Left renal cortex interstitium (tissue), 4 donors: ENCODE measurements at places on chromosomes 7 and 10.

GRCh38 chr10:130553826-130554225, 417.6 kb downstream of the GLRX3 start:
- DNase-seq: no peak

DNA sequence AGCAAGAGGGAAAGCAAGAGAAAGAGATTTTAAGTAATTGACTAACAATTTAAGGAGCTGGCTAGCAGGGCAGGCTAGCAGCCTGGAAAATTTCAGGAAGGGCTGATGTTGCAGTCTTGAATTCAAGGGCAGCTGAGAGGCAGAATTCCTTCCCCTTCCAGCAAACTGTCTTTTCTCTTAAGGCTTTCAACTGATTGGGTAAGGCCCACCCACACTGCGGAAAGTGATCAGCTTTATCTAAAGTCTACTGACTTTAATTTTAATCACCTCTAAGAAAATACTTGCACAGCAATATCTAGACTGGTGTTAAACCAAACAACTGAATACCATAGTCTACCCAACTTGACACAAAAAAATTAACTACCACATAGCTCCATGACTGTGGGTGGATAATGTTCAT, 303.9 kb downstream of the FZD1 start:
- no peak for DNase-seq

DNA sequence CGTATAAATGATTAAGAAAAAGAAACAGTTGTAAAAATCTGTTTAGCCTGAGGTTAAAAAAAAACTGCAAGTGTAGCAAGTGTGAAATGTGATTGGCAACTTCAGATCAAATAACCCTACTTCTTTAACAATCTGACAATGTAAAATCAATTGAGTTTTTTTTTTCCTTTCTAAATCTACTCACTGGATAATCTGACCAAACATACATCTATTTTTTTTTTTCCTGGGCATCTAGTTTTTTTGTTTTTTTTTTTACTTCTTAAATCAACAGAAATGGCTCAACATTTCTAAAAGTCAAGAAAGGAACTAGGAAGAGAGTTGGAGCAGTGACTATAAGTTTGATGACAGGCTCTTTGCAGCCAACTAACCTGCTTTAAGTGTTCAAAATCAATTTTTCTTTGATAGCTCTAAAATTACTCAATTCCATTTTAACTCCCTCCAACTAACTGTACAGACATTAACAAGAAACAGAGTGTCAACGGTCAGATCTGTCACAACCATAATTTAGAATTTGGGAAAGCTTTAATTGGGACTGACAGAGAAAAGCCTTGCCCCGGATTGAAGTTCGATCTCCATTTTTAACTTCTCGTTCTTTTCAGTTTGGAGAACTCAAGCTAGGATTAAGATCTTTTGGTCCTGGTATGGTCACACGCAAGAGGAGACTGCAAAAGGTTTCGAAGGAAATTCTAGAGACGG, 1.2 kb downstream of the ARL3 start:
- DNase-seq: no peak

DNA sequence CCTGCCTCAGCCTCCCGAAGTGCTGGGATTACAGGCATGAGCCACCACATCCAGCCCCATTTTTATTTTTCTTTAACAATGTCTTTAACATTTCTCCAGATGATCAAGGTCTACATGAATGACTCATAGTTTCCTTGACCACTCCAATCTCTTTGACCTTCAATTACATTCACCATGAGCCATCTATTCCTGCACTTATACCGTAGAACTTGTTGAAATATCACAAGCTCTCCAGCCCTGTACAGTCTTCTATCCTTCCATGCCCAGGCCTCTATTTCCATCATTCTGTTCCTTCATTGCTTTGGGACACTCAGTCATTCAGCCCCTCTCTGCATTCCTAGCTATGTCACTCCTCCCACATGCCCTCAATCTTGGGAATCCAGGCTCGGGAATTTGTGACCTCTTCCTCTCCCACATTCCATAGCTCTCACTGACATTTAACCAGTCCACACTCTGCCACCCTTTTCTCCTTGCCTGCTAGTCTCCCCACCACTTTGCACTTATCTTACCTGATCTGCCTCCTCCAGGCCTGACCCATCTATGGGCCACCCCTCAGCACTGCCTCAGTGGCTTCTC, 151.8 kb upstream of the STK17A start:
- DNase-seq: no peak

- no peak for DNase-seq
Observed at GRCh38 chr10:129718548-129719414, 245.3 kb downstream of the EBF3 start.

- no peak for DNase-seq
Observed at GRCh38 chr10:69759641-69760040, 42.1 kb upstream of the COL13A1 start.

- no peak for DNase-seq
Observed at GRCh38 chr10:70493660-70494234, 15.2 kb downstream of the PALD1 start.

DNA sequence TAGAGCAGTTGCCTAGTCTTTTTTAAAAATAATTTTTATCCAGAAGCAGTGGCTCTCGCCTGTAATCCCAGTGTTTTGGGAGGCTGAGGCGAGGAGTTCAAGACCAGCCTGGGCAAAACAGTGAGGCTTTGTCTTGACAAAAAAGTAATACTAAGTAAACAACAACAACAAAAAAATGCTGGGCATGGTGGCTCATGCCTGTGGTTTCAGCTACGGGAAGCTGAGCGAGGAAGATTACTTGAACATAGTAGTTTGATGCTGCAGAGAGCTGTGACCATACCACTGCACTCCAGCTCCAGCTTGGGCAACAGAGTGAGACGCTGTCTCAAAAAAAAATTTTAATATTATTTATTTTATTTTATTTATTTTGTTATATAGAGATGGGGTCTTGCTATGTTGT, 31.3 kb upstream of the TPST1 start:
- DNase-seq: no peak

DNA sequence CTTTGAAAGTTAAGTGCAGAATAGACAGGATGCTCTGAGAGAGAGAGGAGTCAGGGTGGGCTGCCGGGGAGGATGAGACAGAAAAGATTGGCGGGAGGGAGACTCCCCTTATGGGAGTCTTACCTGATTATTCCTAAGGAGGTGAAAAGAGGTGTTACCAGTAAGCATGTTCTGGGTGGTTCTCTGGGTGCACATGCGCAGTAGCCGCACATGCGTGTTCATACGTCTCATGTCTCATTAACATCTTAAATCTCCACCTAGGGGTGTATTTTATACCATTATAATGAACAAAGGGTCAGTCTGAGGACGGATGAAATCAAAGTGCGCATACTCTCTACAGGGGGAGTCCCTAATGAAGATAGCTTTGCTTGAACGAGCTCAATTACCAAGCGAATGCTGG, 592.9 kb upstream of the C7orf33 start:
- no peak for DNase-seq

- no peak for DNase-seq
Observed at GRCh38 chr7:85669225-85669624, 482.4 kb upstream of the SEMA3D start.

DNA sequence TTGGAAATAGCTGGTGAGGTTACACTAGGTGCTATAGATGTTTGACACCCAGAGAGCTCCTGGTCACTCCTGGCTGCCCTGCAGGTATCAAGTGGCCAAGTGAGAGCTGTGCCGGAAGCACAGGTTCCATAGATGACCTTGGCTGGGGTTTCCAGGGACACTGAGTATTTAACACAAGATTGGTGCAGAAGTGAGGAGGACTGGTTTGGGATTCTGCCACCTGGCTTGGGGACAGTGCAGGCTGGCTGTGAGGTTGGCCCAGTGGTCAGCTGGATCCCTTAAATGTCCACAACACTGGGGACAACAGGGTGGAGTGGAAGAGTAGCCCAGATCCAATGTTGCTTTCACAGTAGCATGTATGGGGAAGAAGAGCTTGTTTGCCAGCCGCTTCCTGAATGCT, 5.3 kb upstream of the ACHE start:
- no peak for DNase-seq

DNA sequence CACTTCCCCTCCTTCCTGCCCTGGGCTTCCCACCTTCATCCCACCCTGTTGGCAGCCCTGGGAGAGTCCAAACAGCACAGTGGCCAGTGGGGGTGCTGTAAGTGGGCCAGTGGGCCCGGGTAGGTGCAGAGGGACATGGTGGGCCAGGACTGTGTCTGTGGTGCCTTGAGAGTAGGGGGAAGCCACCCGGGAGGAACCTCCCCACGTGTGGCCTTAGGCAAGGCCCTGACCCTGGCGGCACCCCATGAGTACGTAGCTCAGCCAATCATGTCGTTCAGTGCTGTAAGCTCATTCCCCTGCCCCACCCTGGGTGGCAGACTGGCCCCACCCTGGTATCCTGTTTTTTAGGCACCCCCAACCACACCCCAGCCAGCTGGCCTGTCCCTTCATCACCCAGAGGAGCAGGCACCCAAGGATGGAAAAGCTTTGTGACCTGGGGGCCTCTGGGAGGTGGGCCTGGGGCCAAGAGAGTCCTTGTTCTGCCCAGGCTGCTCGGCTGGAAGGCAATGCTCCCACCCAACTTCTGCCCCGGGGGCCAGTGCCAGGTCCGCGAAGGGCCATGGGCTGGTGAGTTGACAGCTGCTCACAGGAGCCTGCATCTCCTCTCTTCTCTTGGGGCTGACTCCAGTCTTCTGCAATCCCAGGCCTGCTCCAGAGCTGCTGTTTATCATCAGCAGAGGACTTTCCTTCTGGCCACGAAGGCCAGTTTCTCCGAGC, 41.6 kb downstream of the TSPAN15 start:
- no peak for DNase-seq

DNA sequence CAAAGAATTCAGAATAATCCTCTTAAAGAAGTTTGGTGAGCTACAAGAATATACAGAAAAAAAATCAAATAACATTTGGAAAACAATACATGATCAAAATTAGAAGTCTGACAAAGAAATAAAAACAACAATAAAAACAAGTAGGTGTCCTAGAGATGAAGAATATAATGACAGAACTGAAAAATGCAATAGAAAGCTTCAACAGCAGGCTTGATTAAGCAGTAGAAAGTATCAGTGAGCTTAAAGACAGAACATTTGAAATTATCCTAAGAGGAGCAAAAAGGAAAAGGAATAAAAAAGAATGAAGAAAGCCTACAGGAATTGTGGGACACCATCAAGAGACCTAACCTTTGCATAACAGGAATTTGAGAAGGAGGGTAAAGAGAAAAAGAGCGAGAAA, 238.8 kb downstream of the ZEB1 start:
- DNase-seq: no peak

- DNase-seq: no peak
Observed at GRCh38 chr10:130042381-130042780, 68.2 kb downstream of the C10orf143 start.

DNA sequence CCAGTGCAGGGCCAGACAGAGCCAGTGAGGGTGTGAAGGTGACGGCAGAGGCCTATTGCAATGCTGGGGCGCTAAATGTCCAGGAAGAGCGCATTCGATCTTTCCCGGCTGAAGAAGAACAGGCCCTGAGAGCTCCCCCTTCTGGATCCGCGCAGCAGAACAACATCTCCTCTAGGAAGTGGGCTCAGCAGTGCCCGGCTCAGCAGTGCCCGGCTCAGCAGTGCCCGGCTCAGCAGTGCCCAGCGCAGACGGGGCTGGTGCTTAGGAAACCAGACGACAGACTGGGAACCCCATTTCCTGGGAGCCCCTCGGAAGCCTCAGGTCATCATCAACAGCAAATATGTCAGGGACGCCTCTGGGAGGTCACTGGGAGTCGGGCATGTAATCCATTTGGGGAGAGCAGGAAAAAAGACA, 4.7 kb upstream of the NOS3 start:
- no peak for DNase-seq

DNA sequence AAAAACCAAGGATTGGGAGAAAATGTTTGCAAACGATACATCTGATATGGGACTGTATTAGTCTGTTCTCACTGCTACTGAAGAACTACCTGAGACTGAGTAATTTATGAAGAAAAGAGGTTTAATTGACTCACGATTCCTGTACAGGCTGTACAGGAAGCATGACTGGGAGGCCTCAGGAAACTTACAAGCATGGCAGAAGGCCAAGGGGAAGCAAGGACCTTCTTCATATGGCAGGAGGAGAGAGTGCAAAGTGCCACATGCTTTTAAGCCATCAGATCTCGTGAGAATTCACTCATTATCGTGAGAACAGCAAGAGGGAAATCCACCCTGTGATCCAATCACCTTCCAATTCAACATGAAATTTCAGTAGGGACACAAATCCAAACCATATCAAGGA, 11.0 kb downstream of the ZNF713 start:
- DNase-seq: no peak

- no peak for DNase-seq
Observed at GRCh38 chr7:150945171-150945852, 32.8 kb downstream of the KCNH2 start.

- no peak for DNase-seq
Observed at GRCh38 chr7:115475206-115475605, 553.3 kb downstream of the MDFIC start.

DNA sequence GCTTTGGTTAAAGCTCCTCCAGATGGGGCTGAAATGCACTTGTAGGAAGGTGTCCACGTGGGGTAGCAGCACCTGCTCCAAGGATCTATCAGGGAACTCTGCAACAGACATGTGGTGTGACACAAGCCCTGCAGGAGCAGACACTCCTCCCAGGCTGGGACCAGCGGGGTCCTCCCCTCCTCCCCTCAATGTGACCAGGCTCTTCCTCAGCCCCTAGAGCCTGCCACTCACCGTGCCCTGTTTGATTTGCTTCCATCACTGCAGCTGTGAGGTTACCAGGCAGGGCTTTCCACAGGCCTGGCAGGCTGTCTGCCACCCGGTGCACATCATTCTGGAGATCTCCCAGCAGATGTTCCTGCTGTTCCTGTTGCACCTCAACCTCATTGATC, 13.4 kb downstream of the MMRN2 start:
- no peak for DNase-seq

DNA sequence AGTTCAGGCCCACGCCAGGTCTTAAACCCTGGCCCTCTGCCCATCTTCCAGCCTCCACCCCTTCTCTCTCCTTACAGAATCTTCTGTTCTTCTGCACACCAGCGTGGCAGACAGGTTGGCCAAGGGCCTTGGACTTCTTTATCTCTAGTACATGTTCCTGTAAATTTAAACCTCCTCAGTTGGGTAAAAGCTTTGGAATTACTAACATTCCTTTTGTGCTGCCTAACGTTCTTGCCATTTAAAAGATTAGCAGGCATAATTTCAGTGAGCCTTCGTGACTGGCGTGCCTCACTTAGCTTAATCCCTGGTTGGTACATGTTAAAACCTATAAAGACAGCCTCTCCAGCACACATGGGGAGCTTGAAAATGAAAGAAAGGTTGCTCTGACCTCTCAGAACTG, 192.2 kb downstream of the CUX1 start:
- DNase-seq: no peak
